ENCODE measurements at places on chromosomes 12 and 14.

DNA sequence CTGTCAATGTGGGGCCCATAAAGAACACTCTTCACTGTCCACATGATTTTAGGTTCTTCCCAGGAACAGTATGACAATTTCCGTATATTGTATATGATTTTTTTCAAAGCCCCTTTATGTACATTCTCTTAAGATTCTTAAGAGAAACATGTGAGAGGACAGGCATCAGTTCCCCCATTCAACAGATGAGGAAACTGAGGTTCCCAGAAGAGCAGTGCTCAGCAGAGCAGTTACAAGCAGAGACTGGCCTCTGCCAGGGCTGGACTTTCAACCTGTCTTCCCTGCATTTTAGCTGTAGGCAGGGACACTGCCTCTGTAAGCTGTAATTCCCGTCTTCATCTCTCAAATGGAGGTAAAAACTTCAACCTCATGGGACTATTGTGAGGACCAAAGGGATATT lies 77.7 kb downstream of the RBM19 start:
- DNase-seq, result no peak

- no peak for DNase-seq
Observed at GRCh38 chr14:30996892-30997659, 28.4 kb upstream of the AP4S1 start.

DNA sequence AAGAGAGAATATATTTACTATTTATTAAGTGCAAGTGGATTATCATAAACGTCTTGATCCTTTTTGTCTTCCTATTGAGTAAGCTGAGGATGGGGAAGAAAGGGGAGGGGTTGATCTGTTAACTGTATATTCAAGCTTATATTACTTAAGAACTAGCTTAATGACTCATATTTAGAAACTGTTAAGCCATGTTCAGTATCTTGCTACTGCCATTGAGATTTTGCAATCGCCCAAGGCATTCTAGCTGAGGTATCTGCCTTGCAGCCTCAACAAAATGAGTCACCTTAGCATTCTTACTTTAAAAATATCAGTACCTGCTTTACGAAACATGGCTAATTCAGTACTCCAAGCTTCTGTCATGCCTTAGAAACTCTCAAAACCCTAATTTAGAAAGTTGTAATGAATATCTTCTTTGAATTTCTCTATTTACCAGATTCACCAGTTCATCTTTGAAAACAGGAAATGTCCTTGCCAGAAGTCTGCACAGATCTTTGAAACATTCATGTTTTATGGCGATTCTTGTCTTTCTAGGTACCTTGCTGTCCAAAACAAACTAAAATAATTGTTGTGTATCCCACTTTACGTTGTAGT lies 76.1 kb downstream of the ALG10B start:
- no peak for DNase-seq

- no peak for DNase-seq
Observed at GRCh38 chr12:128267131-128267622, at the start of gene TMEM132C. TMEM132C (plus strand) TSS chr12:128267170; CDS start chr12:128267403, 233 bp downstream.

- DNase-seq, result no peak
Observed at GRCh38 chr14:69794791-69795190, 2.2 kb downstream of the SLC10A1 start.

- no peak for DNase-seq
Observed at GRCh38 chr14:31926123-31926522, 151.0 kb upstream of the ARHGAP5 start.

- no peak for DNase-seq
Observed at GRCh38 chr14:39372656-39373055, 59.6 kb downstream of the FBXO33 start.

- DNase-seq, result no peak
Observed at GRCh38 chr12:76637807-76638206, 78.2 kb upstream of the OSBPL8 start.

DNA sequence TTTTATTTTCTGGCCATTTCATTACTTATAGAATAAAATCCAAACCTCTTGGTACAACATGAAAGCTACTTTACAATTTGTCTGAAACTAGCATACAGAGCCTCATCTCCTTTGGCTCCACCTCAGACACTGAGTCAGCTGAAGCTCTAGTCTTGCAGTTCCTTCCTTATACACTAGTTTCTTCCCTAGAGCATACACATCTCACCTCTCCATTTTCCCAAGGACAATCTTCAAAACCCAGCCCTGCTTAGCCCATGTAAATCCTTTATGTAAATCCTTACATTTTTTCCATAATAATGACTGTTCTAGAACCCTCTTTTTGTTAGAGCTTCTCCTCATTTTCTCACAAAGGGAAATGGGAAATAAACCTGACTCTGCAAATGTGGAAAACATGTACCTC lies 463.4 kb downstream of the SLC16A7 start:
- no peak for DNase-seq

DNA sequence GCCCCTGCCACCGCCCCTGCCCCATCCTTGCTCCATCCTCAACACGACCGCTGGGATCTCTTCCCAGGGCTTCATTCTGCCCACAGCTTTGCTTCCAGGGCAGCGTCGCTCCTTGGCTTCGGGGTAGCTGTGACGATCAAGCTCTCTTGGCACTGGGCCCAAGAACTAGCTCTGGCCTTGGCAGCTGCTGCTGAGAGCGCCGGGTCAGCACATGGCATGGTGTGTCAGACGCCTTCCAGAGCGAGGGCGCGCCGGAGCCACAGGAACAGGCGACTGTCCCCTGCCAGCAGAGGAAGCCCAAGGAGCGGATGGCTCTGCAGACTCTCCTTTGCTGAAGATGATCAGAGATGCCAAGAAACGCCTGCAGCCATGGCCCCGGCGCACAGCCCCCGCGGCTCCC lies 15.9 kb downstream of the RAB35 start:
- DNase-seq, result no peak

DNA sequence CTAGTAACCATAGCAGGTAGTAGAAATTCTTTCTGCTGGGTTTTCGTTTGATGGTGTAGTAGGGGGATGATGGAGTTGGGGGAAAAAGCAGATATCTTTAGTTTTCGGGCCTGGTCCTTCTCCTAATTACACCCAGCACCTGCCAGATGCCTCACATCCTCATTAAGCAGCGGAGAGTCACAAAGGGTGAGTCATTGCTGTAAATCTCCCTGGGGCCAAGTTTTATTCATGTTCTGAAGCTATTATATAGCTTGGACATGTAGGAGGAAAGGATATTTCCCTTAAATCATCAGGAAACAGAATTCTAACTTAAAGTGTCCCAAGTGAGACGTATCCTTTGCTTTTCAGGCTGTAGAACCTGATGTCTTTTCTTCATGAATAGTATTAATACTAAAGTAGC lies 4.9 kb upstream of the NECAP1 start:
- no peak for DNase-seq

DNA sequence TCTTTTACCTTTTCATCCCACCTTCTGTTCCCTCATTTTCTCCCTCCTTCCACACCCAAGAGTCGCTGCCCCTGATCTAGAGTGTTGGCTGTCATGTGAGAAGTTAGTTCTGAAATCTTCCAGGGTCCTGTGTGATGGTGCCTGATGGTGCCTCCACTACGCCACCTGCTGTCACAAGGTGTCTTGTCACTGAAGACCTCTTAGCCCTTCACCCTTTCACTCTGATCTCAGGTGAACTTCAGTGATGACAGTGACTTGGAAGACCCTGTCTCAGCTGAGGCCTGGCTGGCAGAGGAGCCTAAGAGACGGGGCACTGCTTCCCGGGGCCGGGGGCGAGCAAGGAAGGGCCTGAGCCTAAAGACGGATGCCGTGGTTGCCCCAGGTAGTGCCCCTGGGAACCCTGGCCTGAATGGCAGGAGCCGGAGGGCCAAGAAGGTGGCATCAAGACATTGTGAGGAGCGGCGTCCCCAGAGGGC lies 7.6 kb upstream of the PFDN5 start:
- no peak for DNase-seq

DNA sequence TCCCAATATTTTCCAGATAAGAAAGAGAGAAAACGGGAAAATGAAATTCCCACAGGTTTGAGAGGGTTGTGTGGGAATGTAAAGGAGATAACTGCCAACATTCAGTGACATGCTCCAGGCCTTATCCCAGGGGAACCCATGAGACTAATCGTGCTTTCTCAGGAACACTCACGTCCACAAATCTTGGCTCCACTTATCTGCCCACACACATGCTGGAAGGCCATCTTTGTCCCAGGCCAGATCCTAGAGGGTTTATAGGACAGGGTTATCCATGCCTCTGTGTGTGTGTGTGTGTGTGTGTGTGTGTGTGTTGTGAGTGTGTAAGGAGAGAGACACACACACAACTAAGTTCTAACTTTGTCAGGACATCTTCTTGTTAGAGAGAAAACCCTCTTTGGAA lies 182.2 kb upstream of the E2F7 start:
- DNase-seq, result no peak

GRCh38 chr12:6943389-6943721 lies 261 bp upstream of the RNU7-1 start:
- peak; percentile 89 for DNase-seq

DNA sequence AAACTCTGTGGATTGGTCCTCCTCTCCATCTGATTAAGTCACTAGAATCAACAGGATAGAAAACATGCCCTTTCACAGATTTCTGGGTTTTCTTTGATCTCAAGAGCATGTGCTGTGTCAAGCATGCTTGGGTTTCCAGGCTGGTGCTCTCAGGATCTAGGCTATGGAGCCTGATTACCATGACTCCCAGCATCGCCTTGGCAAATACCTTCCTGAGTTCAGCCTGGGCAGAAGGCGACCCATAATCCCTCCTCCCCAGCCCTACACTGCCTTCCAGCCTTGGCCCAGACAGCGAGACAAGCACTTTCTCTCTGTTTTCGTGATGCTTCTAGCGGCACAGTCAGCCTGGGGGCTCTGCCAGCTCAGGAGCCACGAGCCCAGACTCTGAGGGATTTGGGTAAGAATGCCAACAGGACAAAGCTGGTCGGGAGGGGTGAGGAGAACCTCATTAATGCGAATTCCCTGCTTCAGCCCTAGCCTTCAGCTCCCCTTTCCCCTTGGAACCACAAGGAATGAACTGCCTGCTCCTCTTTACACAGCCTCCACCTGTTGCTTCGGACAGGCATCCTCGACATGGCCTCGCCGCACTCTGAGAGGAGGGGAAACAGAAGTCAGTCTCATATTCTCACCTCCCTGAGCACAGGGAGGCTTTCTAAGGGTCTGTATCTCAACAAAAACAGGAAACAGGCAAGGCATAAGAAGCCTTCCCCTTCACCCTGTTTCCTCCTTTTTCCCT lies 227.1 kb downstream of the MSRB3 start:
- DNase-seq, result no peak

- DNase-seq, result no peak
Observed at GRCh38 chr14:50647753-50648152, 20.4 kb downstream of the SAV1 start.

DNA sequence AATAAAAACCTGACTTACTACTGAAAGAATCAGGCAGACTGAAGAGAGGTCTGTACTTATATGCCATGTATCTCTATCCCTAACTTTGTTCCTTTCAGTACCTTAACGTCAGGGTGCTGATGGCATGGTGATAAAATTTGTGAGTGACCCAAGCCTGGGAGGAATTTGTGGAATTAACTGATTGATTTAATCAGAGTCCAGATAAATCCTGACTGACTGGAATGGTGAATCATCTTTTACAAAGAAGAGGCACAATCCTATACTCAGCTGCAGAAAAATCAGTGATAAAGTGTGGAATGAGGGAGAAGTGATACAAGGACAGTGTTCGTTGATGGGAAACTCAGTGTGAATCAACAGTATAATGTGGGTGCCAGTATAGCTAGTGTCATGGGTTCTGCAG lies 3.7 kb downstream of the TDG start:
- no peak for DNase-seq

DNA sequence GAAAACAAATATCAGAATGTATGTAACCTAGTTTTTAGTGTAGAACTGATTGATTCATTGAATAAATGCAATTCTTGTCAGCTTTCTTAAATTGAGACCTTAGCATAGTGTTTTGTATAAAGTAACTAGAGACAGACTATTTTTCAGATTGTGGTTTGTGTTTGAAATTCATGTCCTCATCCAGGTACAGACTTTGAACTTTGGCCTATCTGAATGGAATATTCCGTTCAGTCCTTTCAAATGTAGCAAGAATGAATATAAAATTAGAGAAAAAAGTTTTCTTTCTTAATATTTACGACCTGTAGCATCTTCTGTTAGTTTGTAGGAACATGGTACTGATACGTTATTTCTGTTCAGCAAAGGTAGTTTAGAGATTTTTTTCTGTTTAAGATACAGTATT lies 378.4 kb upstream of the RGS6 start:
- no peak for DNase-seq

DNA sequence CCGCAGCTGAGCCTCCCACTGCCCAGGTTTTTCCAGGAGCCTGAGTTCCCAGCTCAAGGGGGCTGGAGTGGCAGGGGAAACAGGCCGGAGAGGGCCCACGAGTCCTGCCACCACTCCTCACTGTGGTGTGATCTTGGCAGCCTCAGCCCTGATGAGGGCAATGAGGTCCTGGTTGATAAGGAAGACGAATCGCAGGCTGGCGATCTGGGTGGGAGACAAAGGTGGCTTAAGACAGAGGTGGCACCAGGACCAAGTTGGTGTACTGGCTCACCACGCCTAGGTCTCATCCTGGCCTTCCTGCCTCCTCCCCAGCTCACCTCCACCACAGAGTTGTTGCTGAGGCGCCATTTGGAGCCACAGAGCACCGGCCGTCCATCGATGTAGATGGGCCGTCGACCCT lies 9.4 kb downstream of the MCRS1 start:
- DNase-seq, result no peak

GRCh38 chr14:22537436-22538310 lies 51.4 kb downstream of the DAD1 start:
- no peak for DNase-seq

DNA sequence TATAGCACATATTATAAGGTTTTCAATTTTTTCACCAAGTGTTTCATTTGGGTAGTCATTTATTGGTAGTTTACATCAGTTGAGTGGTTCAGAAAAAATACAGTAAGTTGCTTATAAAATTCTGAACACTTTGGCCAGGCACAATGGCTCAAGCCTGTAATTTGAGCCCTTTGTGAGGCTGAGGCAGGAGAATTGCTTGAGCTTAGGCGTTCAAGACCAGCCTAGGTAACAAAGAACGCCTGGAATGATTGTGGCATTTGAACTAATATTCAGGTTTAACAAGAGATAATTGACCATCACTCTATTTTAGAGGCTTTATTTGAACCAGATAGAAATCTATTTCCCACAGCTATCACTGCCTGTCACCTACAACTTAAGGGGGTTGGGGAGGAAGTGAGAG lies 22.7 kb downstream of the HIF1A start:
- DNase-seq, result no peak

All from KG1 (cell line).